ENCODE measurements at places on chromosomes 5 and 9.
A peak's percentile ranks its signal among the peaks of the same experiment; 100 is the strongest.

GRCh38 chr5:9495121-9495520 is 50.8 kb downstream of the SEMA5A start:
- DNase-seq: no peak

- DNase-seq: peak; percentile 55
Measured at GRCh38 chr5:109410389-109411148, 795 bp upstream of the PJA2 start.

DNA sequence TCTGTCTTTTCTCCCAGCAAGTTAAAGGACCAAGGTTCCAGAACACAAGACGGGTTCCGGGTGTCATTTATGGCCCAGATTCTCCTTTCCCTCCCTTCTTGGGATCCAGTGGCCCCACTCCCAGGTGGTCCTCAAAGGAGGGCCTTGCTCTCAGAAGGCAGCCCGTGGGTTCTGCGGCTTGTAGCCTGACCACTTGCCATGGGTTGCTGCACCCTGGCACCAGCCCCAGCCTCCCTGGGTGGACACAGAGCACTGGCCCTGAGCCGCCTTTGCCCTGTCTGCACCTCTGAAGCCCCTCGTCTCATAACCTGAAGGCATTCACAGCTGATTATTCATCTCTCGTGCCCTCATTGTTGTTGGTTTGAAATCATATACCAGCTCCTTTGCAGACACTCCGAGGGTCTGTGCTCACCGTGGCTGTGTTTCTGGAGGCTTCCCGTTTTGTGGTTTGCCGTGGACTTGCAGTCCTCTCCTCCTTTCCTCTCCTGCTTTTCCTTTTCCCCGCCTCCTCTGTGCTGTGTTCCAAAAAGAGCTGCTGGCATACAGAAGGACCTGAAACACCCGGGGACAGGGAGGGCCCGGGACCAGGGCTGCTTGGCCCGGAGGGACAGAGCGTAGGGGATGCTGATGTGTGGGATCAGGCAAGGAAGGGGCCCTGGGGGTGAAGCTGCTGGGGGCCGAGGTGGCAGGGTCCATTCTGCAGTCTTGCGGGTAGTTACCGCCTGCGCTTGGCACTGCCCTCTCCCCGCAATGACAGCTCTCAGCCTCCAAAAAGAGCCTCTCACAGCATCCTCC is 49.5 kb upstream of the FCN2 start:
- DNase-seq: no peak

GRCh38 chr5:561408-561807 is 37.2 kb upstream of the SLC9A3 start:
- no peak for DNase-seq

DNA sequence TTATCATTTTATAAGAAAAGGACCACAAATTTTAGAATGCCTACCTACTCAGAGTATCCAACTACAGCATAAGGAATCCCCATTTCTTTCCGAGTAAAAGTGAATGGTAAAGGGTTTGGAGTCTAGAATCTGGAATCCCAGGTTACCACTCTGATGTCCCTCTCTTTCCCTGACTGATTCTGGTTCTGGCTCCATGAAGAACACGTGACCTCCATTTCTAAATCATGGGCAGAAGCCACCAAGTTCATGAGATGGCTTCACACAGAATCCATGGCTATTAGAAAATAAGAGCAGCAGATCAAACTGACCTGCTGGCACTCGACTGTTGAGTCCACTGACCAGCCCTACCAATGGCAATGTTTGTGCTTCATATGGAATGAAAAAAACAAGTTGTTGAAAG is 40.7 kb downstream of the PFDN1 start:
- DNase-seq: no peak

- no peak for DNase-seq
Measured at GRCh38 chr5:38497946-38498345, 58.5 kb downstream of the LIFR start.

DNA sequence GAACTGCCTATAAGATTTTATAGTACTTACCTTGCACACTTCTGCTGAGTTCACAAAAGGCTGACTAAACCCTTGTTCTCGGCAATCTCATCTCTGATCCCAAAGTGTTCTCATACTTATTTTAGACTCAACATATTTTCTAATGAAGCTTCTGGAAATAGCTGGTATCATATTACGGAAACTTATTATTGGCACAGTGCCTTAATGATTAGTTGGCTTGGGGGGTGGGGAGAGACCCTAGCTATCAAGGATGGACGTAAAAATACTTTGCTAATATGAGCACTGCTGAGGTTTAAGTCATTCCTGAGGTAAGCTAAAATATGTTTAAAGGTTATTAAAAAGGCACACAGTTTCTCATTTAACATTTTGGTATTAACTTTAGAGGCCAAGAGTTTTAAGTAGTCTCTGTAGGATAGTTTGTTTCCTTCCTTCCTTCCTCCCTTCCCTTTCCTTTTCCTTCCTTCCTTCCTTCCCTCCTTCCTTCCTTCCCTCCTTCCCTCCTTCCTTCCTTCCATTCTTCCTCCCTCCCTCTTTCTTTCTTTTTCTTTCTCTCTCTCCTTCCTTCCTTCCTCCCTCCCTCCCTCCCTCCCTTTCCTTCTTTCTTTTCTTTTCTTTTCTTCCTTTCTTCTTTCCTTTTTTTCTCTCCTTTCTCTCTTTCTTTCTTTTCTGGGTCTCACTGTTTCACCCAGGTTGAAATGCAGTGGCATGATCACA is 31.5 kb downstream of the ZSWIM6 start:
- no peak for DNase-seq

All from CD4-positive, alpha-beta T cell treated with Interleukin-17A for 1 hour (primary cell).